ENCODE measurements at places on chromosomes 5 and 9. TPM values are rescaled to one million over a fixed set of nuclear protein-coding genes. Genes with fewer than 3 reads are reported as not detected.

DNA sequence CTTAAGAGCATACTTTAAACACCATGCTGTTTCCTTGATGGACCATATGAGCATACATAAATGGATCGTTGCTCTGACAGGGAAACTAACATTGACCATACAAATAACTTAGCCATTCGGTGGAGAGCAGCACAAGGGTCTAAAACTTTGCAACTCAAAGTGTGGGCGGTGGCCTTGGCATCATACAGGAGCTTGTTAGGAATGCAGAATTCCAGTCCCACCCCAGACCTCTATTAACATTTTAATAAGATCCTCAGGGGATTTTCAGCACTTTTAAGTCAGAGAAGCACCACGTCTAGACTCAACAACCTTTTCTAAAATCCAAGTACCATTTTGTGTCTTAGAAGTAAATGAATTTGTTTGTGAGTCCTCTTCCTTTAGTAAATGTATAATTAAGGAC is 260.9 kb downstream of the EBF1 start:
- DNase-seq: no peak

GRCh38 chr9:8052991-8053390 is 253.4 kb upstream of the DMAC1 start:
- DNase-seq: no peak

DNA sequence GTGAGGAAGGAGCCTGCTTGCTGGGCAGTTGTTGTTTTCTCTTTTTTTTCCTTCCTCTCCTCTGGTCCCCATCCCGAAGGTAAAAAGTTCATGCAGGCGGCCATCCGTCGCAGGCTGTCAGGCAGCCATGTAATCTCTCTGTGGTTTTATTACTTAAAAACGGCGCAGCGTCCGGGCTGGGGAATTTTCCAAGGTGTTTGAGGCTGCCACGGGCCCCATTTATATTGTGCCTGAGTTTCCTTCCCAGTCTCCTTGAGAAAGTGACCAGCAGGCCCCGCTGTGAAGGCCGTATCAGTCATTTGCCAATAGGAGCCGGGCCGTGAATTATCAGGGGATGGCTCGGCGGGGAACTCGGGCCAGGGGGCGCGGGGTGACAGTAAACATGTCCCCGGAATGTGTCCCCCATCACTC is 289.7 kb downstream of the PBX3 start:
- DNase-seq: peak; percentile 24

DNA sequence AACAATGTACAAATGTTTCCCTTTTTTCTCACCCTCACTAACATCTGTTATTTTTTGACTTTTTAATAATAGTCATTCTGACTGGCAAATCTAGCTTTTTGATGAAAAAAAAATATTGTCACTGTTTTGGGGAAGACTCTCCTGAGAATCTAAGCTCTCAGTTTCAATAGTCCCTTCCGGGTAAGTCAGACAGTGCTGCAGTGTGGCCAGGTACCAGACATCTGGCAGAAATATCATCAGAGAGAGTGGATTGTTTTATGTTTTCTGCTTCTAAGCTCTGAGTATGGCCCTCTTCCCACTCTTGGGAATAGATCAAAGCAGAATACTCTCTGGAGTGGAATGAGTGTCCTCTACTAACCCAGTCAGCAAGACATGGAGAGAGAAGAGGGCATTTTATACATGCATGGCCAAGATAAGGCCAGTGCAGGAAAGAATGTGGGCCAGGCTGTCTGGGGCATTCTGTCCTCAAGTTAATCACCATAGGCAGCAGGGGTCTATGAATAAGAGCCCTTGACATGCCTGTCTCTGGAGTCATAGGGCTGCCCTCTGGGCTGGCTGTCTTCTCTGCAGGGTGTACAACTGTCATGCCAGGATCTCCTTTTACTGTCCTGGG is 38.5 kb upstream of the OR2S2 start:
- peak; percentile 29 for DNase-seq

DNA sequence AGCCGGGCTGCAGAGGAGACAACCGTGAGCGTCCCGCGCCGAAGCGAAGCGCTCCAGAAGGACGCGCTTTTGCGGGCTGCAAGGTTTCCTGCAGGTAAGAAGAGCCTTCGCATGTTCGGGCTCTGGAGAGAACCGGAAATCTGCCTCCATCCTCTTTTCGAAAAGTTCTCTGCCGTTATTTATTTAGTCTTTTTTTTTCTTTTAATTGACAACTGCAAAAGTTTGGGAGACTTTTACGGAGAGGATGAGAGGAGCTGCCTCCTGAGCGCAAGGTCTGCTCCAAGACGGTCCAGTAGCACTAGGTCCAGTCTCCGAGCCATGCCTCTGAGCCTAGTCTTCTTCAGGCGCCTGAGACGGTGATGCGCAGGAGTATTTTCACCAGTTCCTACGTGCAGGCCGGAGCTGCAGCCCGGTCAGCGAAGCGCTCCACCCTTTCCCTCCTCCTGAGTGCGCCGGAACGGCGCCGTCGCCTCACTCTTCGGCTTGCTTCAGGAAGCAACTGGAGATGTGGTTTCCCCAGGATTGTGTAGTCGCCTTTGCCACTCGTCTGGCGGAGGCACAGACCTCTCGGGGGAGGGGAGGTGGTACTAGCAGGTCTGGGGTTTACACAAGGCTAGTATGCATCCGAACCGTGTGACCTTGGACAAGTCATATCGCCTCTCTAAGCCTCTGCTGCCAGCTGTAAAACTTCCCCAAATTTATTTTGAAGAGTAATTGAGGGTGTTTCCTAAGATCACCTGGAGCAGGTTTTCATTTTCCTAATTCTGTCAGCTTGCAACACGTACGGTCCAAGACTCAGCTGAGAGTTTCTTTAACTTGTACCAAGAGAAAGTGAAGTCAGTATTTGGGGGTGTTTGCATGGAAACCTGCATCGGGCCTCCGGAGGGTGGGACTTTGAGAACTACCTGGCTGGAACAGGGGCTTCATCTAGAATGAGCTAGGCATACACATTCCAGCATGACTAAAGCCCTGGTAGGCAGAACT is 4.5 kb downstream of the POU4F3 start:
- DNase-seq: no peak

- peak; percentile 46 for DNase-seq
Observed at GRCh38 chr9:94086486-94087345, 2.5 kb downstream of the PTPDC1 start.

GRCh38 chr9:76751001-76751400 is 13.2 kb upstream of the PCA3 start:
- no peak for DNase-seq

DNA sequence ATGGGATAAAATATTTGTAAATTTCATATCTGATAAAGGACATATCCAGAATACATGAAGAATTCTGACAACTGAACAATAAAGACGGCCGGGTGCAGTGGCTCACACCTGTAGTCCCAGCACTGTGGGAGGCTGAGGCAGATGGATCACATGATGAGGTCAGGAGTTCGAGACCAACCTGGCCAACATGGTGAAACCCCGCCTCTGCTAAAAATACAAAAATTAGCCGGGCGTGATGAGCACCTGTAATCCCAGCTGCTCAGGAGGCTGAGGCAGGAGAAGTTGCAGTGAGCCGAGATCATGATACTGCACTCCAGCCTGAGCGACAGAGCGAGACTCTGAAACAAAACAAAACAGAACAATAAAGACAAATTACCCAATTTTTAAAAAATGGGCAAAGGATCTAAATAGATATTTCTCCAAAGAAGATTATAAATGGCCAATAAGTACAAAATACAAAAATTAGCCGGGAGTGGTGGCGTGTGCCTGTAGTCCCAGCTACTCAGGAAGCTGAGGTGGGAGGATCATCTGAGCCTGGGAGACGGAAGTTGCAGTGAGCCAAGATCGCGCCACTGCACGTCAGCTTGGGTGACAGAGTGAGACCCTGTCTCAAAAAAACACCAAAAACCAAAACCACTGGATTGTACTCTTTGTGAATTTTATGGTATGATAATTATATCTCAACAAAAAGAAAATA is 9.6 kb upstream of the NSD1 start:
- DNase-seq: no peak

GRCh38 chr5:87329114-87329513 is 61.4 kb downstream of the RASA1 start:
- no peak for DNase-seq

- no peak for DNase-seq
Observed at GRCh38 chr5:178077751-178078150, 35.6 kb upstream of the N4BP3 start.

DNA sequence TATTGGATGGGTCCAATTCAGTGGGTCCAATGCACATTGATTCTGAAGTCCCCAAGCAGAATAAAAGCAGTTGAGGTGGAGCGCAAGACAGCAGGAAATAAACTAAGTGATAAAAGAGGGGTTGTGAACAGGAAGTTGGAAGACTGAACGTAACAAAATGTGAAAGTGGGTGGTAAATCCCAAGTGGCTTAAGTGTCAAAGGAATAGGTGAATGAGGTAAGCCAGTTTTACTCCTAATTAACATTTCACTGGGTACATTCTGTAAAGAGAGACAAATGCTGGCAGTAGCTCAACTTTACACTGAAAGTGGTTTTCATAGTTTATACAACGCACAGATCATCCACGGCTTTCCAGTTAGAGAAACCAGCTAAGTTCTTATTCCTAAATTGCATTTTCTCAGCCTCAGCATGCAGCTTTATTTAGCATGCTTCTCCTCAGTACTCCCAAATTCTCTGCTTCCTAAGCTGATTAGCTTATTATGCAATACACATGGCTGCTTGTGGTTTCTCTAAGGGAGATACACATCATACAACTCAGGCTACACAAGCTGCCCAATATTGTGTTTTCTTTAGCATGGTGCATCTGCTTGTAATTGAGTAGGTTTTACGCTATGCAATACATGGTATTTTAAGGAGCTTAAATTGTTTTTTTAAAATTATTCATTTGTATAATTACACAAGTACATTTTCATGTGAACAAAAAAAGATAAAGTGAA is 34.2 kb upstream of the HSD17B4 start:
- no peak for DNase-seq

DNA sequence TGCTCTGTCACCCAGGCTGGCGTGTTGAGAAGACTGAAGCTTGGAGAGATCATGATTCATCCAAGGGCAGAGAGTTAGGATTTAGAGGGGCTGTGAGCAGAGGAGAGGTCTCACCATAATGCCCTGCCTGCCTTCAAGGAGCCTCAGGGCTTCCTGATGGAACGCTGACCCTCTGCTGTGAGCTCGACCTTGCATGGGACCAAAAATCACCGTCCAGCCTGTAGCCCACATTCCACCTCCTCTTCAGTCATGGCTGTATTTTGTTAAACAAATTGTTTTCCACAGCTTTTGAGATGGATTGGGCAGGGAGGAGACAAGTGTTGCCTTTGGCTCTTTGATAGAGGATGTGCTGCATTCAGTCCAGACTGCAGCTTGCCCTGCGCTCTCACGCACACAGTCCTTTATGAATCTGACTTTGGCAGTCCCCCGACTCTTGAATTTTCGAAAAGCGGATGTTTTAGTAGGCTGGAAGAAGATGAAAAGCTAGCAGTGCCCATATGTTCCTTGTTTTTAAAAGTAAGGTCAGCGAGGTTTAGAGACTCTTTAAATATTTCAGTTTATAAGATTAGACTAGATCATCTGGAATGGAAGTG is 79.5 kb downstream of the MVB12B start:
- no peak for DNase-seq

- no peak for DNase-seq
Observed at GRCh38 chr9:130640681-130641080, 23.7 kb upstream of the PRDM12 start.

GRCh38 chr9:97536480-97536879 is 35.0 kb downstream of the TMOD1 start:
- no peak for DNase-seq

GRCh38 chr9:21729648-21730047 is 72.8 kb upstream of the MTAP start:
- DNase-seq: no peak

DNA sequence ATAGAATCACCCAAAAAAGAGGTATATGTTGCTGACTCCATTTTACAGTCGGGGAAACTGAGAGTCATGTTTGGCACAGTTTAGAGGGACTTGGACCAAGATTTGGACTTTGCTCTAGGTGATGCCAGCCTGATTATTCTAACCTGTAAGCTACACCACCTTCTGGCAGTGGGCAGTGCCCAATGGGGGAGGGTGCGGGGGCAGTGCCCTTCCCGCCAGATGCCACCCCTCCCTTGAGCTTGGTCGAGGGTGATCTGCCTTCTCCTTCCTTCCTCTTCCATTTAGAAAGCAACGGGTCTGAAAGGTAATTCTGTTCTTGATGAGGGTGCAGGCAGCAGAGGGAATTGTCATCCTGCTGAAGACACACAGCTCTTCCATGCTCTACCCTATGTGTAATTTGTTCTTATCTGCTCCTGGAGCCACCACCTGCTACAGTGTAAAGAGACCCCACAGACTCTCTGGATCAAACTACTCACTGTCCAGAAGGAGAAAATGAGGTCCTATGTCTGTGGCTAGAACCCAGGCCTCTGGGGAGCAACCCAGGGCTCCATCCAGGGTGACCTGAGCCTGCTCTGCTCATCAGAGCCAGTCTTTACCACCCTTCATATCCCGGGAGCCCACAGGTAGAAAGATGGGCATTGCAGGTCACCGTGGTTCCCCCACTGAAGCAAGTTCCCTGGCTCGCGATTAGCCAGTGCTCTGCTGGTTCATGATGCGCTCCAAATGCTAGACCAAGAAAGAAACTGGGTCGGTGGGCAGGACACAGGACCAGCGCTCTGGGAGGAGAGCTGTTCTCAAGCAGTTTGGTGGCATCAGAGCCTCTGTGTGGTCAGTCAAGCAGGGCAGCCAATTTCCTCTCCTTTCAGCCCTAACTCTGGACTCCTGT is 156.2 kb downstream of the RGS3 start:
- DNase-seq: no peak

- no peak for DNase-seq
Observed at GRCh38 chr9:136940526-136941230, 3.9 kb downstream of the FBXW5 start.

DNA sequence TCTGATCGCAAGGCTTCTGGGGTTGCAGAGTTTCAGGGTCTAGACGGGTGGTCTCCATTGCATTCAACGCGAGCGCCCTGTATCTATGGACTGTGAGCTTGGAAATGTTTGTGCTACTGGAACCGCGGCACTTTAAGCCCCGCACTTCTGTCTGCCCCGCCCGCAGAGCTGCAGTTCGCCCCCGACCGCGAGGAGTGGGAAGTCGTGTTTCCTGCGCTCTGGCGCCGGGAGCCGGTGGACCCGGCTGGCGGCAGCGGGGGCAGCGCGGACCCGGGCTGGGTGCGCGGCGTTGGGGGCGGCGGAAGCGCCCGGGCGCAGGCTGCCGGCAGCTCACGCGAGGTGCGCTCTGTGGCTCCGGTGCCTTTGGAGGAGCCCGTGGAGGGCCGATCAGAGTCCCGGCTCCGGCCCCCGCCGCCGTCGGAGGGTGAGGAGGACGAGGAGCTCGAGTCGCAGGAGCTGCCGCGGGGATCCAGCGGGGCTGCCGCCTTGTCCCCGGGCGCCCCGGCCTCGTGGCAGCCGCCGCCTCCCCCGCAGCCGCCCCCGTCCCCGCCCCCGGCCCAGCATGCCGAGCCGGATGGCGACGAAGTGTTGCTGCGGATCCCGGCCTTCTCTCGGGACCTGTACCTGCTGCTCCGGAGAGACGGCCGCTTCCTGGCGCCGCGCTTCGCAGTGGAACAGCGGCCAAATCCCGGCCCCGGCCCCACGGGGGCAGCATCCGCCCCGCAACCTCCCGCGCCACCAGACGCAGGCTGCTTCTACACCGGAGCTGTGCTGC is 1.0 kb downstream of the ADAMTS19 start:
- DNase-seq: peak; percentile 84

- no peak for DNase-seq
Observed at GRCh38 chr5:77957-78804, 13.8 kb upstream of the PLEKHG4B start.

Gene MEIKIN
- polyA plus RNA-seq: not detected

Gene UNC5A
- 1.3 TPM for polyA plus RNA-seq

Gene NOXA1
- 1.7 TPM for polyA plus RNA-seq

Gene TAS2R1
- not detected for polyA plus RNA-seq

Gene PRDM9
- polyA plus RNA-seq: not detected

Gene NIPAL4
- 0.09 TPM for polyA plus RNA-seq

Gene NKD2
- 1.6 TPM for polyA plus RNA-seq

Gene NFIL3
- 23.0 TPM for polyA plus RNA-seq

Gene ABHD17B
- polyA plus RNA-seq: 34.7 TPM

Data from muscle of back (tissue), 13 donors.